ENCODE measurements at places on chromosomes 11 and 22. TPM values are rescaled to one million over a fixed set of nuclear protein-coding genes. Genes with fewer than 3 reads are reported as not detected.

The H19 gene
- 46.9 TPM for total RNA-seq

DNA sequence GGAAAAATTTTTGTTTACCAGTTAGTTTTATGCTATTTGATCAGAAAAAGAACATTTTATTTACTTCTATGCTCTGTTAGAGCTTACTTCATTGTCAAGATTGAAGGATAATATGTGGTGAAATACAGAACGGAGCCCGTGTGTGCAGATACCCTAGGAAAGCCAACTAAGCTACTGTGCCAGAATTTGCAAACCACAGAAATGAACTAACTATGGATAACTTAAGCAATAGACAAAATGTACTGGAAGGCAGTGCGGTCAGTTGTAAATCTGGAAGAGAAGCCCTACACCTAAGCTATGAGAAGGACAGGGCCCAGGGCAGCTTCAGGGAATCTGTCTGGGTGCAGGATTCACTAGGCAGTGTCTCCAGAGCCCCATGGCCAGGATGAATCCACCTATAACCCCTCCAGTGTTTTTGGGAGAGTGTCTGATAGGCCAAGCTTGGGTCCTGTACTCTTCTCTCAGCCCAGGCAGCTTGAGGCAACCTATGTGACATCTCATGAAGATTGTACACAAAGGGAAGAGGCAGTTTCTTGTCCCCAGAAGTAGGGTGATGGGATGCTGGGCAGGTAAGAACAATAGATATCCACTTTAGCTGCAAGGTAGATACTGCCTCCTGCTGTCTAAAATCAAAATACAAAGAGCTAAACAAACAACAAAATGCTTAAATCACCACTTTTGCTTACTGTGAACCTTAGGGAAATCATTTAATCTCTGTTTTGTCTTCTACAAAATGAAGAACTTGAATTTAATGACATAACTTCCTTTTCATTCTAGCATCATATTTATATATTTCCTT lies 12.1 kb downstream of the MMP7 start:
- no peaks in the 10 kb centered on the region for H3K27me3 ChIP-seq
- H3K4me1 ChIP-seq = no peaks in the 10 kb centered on the region
- H3K4me3 ChIP-seq = no peak overlapping the region
- H3K36me3 ChIP-seq = no peaks in the 10 kb centered on the region
- DNase-seq = no peak

DNA sequence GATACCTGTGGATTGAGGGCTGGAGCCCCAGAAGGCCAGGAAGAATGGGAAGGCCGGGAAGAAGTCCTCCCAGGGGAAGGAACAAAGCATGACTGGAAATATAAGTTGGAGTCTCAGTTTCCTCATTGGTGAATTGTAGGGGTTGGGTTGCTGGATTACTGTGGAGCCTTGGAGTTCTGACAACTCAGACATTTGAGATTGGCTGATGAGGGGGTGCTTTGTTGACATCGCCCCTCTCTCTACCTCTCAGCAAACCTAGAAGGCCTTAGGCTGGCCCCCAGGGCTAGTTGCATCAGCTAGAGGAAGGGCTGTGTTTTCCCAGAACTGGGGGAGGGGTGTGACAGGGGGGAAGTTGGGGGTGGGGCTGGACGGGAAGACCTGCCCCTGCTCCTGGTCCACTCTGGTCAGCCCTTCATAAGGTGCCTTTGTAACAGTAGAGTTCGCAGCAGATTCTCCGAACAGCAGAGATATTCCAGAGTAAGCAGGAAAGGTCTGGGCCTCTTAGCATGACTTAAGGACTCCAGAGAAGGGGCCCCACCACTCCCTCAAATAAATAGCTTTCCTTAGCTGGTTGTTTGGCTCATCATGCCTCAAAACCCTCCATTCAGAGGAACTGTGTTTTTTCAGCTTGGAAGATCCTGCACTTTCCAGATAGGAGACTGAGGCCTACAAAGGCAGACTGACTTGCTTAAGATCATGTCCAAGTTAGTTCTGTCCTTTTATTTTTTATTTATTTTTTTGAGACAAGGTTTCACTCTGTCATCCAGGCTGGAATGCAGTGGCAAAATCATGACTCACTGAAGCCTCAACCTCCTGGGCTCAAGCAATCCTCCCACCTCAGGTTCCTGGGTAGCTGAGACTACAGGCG lies 12.5 kb upstream of the THRSP start:
- no peaks in the 10 kb centered on the region for H3K4me1 ChIP-seq
- H3K36me3 ChIP-seq = no peaks in the 10 kb centered on the region
- no peak overlapping the region for H3K4me3 ChIP-seq
- H3K27me3 ChIP-seq = peaks cover 2% of the 10 kb centered on the region
- H3K27ac ChIP-seq = no peak overlapping the region

GRCh38 chr11:70568035-70568813 lies 169.9 kb downstream of the CTTN start:
- H3K27ac ChIP-seq = no peak overlapping the region
- no peak overlapping the region for H3K4me3 ChIP-seq
- H3K4me1 ChIP-seq = peaks cover 7% of the 10 kb centered on the region
- peaks cover 5% of the 10 kb centered on the region for H3K27me3 ChIP-seq

DNA sequence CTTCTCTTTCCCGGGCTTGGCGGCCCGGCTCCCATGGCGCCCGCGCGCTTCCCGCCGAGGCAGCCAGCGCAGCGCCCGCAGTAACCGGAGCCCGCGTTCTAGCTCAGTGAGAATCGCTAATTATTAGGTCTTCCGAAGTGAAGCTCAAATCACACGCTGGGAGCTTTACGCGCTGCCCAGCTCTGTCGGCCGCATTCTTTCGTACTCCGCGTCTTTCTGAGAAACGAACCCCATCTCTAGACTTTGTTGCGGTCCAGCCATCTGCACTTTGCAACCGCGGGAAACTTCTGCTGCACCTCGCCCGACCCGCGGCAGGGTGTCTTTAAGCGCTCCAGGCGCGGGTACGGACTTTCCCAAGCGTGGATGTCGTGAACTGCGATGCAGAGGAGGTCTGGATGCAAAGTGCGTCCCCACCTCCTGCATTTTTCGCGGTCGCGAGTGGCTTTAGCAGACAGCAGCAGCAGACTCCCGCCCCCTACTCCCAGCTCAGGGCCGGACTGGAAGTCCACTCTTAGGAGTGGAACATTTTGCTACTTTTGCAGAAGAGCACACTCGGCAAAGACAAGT lies 6.0 kb upstream of the PAX6 start:
- peaks cover 26% of the 10 kb centered on the region for H3K4me1 ChIP-seq
- no peak overlapping the region for H3K27ac ChIP-seq
- DNase-seq = no peak
- H3K27me3 ChIP-seq = peaks cover 36% of the 10 kb centered on the region
- peak overlapping the region; percentile 77 for H3K4me3 ChIP-seq

The MUC2 gene
- total RNA-seq = not detected

GRCh38 chr11:131354251-131354701 lies 16.1 kb upstream of the NTM start:
- H3K36me3 ChIP-seq = no peaks in the 10 kb centered on the region
- no peak overlapping the region for H3K4me3 ChIP-seq
- H3K27me3 ChIP-seq = no peaks in the 10 kb centered on the region
- no peak for DNase-seq
- H3K27ac ChIP-seq = no peak overlapping the region
- H3K4me1 ChIP-seq = peaks cover 2% of the 10 kb centered on the region

The LSP1 gene
- 2.5 TPM for total RNA-seq

The SMIM35 gene
- total RNA-seq = not detected

- no peak overlapping the region for H3K4me3 ChIP-seq
- no peak overlapping the region for H3K27ac ChIP-seq
- H3K4me1 ChIP-seq = no peaks in the 10 kb centered on the region
Measured at GRCh38 chr11:93267383-93267782, 63.2 kb upstream of the DEUP1 start.

GRCh38 chr22:30015846-30016245 lies 64.4 kb upstream of the HORMAD2 start:
- peaks cover 7% of the 10 kb centered on the region for H3K27me3 ChIP-seq
- no peak for DNase-seq
- peaks cover 3% of the 10 kb centered on the region for H3K4me1 ChIP-seq
- no peak overlapping the region for H3K4me3 ChIP-seq
- no peaks in the 10 kb centered on the region for H3K36me3 ChIP-seq

- no peaks in the 10 kb centered on the region for H3K36me3 ChIP-seq
- peak overlapping the region; percentile 88 for H3K27ac ChIP-seq
- peaks cover 62% of the 10 kb centered on the region for H3K4me1 ChIP-seq
- no peak for DNase-seq
- H3K4me3 ChIP-seq = peak overlapping the region; percentile 65
Measured at GRCh38 chr22:17260950-17261349, 41.7 kb upstream of the ADA2 start.

DNA sequence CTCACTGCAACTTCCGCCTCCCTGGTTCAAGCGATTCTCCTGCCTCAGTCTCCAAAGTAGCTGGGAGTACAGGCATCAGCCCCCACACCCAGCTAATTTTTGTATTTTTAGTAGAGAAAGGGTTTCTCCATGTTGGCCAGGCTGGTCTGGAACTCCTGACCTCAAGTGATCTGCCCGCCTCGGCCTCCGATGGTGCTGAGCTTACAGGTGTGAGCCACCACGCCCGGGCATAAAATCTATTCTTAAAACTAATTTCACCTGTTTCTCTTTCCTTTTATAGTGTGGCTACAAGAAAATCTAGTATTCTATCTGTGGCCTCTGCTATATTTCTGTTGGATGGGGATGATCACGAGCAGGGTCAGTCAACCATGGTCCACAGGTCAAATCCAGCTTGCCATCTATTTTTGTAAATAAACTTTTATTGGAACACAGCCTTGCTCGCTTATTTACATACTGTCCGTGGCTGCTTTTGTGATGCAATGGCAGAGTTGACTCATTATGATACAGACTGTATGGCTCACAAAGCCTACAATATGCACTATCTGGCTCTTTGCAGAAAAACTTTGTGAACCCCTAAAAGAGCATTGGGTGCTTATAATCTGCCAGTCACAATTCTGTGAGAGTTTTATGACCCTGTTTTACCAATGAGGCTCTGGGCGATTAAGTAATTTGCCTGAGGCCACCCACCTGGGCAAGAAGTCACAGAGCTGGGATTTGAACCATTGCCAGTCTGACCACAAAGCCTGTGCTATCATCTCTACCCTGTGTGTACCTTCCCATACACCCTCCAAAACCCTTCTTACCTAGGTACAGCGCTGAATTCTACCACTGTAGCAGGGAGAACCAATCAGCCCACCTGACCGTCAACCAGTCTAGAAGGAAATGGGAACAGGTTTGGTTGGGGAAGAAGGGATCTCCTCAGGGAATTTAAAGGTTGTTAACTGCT lies 28.3 kb downstream of the SLC1A2 start:
- peaks cover 34% of the 10 kb centered on the region for H3K4me1 ChIP-seq
- DNase-seq = no peak
- no peak overlapping the region for H3K27ac ChIP-seq
- peaks cover 6% of the 10 kb centered on the region for H3K27me3 ChIP-seq

The DEFB131B gene
- total RNA-seq = not detected

The CHRDL2 gene
- not detected for total RNA-seq

DNA sequence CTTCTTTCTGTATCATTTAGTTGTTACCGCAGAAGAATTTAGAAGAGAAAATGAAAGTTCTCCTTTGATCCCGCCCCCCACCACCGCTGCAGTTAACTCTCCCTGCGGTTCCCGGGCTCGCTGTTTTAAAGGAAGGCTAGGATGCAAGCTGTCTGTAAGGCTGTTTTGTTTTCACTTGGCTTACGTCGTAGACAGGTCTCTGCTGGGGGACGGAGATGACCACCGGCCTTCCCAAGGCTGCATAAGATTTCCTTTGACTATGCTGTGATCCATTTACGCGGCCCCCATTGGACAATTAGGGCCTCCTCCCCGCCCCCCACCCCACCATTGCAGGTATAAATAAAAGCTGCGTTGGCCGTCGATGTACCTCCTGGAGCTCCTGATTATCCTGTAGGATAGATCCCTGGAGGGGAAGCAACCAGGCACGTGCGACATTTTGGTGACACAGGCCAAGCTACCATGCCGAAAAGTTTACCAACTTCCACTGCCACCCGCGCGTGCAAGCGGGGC lies 1.4 kb upstream of the CPT1A start:
- H3K36me3 ChIP-seq = peaks cover 4% of the 10 kb centered on the region
- peaks cover 2% of the 10 kb centered on the region for H3K4me1 ChIP-seq
- H3K27me3 ChIP-seq = peaks cover 21% of the 10 kb centered on the region
- no peak overlapping the region for H3K27ac ChIP-seq
- no peak for DNase-seq
- peak overlapping the region; percentile 44 for H3K4me3 ChIP-seq

The PRR14L gene
- 104 TPM for total RNA-seq

- H3K36me3 ChIP-seq = no peaks in the 10 kb centered on the region
- peaks cover 2% of the 10 kb centered on the region for H3K27me3 ChIP-seq
- no peak overlapping the region for H3K27ac ChIP-seq
- DNase-seq = no peak
- H3K4me3 ChIP-seq = peak overlapping the region; percentile 18
- H3K4me1 ChIP-seq = peaks cover 33% of the 10 kb centered on the region
Measured at GRCh38 chr22:40210818-40211217, 33.1 kb downstream of the TNRC6B start.

- no peaks in the 10 kb centered on the region for H3K4me1 ChIP-seq
- no peak overlapping the region for H3K4me3 ChIP-seq
- DNase-seq = no peak
Measured at GRCh38 chr11:13038366-13038765, 29.2 kb downstream of the RASSF10 start.

DNA sequence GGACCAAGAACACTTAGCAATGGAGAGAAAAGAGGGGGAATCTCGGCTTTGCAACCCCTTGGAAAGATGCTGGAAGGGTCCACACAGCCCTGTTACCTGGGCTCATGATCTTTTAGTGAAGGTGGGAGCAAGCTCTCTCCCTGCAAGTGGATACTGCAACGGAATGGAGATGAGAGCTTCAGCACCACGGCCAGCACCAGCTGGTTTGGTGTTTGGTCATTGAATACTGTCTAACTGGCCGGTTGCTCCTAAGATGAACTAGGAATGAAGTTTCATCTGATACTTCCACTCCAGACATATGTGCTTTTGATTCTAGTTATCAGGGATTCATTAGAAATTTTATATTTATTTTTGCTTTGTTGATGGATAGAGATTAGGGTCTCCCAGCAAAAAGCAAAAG lies 16.3 kb downstream of the HTR3A start:
- H3K27me3 ChIP-seq = no peaks in the 10 kb centered on the region
- H3K36me3 ChIP-seq = no peaks in the 10 kb centered on the region
- H3K4me3 ChIP-seq = no peak overlapping the region
- no peak overlapping the region for H3K27ac ChIP-seq
- H3K4me1 ChIP-seq = peaks cover 9% of the 10 kb centered on the region
- no peak for DNase-seq

- peaks cover 4% of the 10 kb centered on the region for H3K4me1 ChIP-seq
- no peak for DNase-seq
- H3K36me3 ChIP-seq = peaks cover 10% of the 10 kb centered on the region
- H3K4me3 ChIP-seq = no peak overlapping the region
- H3K27me3 ChIP-seq = peaks cover 4% of the 10 kb centered on the region
Measured at GRCh38 chr11:70762810-70763209, 364.5 kb downstream of the CTTN start.

The MAP6 gene
- 313 TPM for total RNA-seq

GRCh38 chr11:67119585-67120391 lies 725 bp downstream of the KDM2A start:
- H3K4me1 ChIP-seq = peaks cover 5% of the 10 kb centered on the region
- no peaks in the 10 kb centered on the region for H3K36me3 ChIP-seq
- peaks cover 7% of the 10 kb centered on the region for H3K27me3 ChIP-seq

The CD6 gene
- not detected for total RNA-seq

The CALCB gene
- 0.74 TPM for total RNA-seq

The ZBTB16 gene
- total RNA-seq = 9.0 TPM

All from glutamatergic neuron (in vitro differentiated cells).